ENCODE measurements at places on chromosomes 3 and 15.

GRCh38 chr3:123880998-123881561, 3.1 kb downstream of the MYLK start:
- DNase-seq: no peak

DNA sequence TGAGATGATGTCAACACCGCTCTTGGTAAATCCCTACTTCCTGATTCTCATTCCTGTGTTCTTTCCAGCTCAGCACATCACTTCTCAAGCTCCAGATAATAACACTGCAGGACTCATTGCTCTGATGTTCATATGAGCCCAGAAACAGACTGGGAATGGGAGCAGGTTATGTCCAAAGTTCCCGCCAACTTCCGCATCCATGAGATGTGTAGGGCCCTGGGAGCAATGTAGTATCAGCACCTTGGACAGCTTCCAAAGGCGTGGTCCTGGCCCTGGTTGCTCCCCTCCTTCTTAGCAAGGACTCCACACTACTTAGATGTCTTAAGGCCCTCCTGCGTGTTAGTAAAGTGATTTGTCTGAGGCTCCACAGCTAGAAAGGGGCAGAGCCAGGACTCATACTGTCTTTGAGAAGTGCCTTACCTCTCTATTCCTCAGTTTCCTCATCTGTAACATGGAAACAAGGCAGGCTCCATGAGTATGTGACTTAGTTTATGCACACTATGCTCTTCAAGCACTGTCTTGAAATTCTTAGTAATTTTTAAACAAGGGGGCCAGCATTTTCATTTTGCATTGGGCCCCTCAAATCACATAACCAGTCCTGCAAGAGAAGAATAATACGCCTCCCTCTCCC, 27.9 kb upstream of the SLC6A1 start:
- DNase-seq: peak; percentile 12

GRCh38 chr3:55570271-55570711, 83.2 kb upstream of the WNT5A start:
- DNase-seq: no peak

GRCh38 chr3:112247900-112248299, 46.1 kb downstream of the SLC9C1 start:
- DNase-seq: no peak

- DNase-seq: no peak
Observed at GRCh38 chr15:48602358-48603122, 43.0 kb downstream of the FBN1 start.

GRCh38 chr3:54550221-54550977, 377.5 kb downstream of the LRTM1 start:
- no peak for DNase-seq

GRCh38 chr15:75095594-75095993, 72.2 kb downstream of the PPCDC start:
- DNase-seq: no peak
